ENCODE measurements at places on chromosomes 2 and 18.

DNA sequence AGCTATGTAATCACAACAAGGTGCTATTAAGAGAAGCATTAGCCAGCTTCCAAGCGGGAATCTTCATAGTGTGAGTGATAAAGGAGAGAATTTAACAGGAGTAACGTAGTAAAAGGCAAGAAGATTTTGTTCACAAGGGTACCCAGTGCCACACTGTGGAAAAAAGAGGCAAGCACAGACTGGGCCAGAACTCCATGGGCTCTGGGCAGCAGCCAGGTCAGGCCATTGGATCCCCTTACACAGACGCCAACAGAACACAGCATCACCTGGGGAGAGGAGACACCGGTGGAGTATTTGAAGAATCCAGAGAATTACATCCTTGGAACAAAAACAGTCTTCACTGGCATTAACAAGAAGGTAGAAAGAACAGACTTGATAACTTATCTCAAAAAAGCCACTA is 21.2 kb downstream of the AMER3 start:
- no peak for DNase-seq

DNA sequence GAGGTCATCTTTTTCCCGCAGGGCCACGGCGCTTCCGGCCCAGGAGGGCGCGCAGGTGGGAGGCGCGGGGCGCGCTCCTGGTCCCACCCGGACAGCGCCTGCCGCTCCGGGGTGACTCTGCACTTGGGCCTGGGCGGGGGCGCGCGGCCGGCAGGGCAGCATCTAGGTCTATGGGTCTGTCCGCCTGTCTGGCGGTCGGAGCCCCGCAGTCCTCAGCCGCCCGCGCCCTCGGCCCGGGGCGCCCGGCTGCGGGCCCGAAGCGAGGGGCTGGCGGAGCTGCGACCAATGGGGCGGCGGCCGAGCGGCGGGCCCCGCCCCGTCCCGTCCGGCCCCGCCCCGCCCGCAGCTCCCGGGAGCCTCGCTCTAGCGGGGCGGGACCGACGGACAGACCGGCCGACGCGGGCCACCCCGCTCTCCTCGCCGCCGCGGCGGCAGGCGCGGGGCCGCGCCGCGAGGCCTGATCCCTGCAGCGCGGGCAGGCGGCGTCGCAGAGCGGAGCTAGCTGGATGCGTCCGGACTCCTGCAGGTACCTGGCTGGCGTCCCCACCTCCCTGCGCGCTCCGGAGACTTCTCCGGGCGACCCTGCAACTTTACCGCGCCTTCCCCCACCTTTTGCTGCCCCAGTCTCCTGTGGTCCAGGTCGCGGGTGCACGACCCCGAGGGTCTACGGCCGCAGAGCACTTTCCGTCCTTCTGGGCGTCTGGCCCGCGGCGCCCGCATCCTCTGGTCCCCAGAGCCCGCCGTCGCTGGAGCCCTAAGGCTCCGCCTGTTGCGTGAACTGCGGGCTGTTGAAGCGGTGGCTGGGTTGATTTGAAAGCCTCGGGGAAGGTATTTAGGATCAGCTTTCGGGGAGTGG is at the start of gene KCNS3:
Gene KCNS3, plus strand, starts transcription at position 387 of the 856 bp plus-strand sequence. CDS start 52,342 bp downstream, outside the sequence.
- DNase-seq, result peak; percentile 45

DNA sequence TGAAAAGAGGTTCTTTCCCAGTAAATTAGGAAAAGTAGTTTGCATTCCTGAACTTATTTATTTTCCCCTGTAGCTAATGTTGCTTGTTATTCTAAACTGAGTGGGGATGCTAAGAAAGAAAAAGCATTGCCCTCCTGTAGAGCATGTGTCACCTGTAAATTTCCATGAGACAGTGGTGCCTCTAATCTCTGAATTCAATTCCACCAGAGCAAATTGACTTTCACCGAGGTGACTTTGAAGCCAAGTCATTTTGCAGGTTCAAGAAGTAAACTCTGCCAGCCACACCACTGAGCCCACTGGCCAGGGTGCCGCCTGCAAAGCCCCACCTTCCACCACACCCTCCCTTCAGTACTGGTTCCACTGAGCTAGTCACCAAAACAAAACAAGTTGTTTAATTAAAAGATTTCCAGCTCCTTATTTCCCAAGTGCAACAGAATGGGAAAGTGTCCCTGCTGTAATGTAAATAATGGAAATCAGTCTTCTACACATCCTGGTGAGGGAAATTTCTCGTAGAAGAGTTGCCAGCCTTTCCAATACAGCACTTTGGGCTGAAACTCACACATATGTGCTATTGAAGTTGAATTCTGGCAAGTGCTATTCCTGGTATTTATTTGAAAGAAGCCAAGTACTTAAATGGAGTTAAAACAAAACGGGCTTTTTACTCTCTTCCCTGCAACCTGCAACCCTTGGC is 254.8 kb downstream of the RNF152 start:
- DNase-seq, result no peak

GRCh38 chr2:17334300-17334699 is 183.9 kb downstream of the RAD51AP2 start:
- DNase-seq, result peak; percentile 6

DNA sequence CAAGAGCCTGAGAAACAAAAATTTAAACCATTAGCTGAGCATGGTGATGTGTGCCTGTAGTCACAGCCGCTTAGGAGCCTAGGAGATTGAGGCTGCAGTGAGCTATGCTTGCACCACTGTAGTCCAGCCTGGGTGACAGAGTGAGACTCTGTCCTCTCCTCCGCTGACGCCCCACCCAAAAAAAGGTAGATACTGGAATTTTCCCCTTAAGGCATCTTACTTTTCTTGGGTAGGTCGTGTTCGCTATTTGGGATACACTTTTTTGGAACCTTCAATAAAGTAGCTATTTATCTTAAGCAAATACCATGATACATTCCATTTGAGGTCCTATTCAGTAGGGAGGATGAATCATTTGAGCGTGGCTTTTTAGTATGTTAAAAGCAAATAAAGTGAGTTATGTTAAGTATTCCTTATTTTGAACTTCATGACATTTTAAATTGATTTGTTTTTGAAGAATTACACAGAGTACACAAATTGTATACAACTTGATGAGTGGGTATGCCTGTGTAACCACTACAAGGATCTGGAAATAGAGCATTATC is 38.7 kb downstream of the RALBP1 start:
- DNase-seq, result peak; percentile 84

- peak; percentile 40 for DNase-seq
Observed at GRCh38 chr2:200171731-200172482, 134.6 kb upstream of the SPATS2L start.

GRCh38 chr2:132754392-132754791 is 84.4 kb upstream of the LYPD1 start:
- no peak for DNase-seq

DNA sequence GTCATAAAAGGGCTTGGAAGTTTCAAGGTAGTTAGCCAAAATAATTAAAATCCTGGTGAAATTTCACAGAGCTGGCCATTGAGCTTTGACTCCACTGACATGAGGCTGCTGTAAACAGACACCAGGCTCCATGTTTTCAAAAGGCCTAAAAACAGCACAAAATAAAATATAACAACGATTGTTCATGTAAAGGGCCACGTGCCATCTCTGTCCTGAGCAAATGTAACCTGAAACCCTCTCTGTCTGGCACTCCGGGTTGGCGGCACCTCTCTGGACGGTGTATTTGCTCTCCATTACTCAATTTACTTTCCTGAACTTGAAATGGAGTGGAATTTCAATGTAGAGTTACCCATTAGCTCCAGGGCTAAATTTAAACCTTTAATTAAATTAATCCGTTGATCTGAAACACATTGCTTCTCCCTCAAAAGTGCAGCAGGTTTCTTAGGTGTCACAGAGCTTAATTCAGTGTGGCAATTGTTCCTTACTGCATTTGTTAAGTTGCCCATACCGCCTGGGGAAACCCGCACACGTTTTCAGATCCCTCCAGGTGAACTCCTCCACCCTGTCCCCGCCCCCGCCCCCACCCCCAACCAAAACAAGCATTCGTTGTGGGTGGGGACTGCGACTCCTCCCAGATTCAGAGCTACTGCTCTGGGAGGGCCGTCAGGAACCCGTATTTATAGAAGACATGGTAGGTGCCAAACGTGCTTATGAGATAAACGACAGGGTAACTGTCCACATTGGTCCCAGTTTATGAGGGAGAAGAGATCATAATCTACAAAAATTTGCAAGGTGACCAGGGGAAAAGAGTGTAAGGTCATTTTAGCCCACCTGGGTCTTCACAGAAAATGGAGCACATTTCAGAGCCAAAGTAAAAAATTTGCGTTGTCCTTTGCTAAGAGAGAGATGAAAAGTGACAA is 1.2 kb upstream of the CABLES1 start:
- no peak for DNase-seq

DNA sequence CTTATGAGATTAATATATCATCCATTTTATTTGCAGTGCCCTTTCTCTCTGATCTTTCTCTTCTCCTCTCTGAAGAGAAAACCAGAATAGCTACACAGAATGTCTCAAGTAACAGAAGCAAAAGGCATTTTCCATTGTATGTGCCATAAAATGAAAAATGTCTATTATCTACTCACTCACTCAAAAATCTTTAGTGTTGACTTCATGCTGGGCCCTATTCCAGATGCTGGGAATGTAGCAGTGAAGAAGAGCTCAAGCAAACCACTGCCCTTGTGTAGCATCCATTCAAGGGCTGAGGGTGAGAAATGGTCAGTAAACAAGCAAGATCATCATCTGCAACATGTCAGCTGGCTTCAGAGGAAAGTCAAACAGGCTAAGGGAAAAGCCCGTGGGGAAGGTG is 427.7 kb downstream of the METTL4 start:
- peak; percentile 39 for DNase-seq

DNA sequence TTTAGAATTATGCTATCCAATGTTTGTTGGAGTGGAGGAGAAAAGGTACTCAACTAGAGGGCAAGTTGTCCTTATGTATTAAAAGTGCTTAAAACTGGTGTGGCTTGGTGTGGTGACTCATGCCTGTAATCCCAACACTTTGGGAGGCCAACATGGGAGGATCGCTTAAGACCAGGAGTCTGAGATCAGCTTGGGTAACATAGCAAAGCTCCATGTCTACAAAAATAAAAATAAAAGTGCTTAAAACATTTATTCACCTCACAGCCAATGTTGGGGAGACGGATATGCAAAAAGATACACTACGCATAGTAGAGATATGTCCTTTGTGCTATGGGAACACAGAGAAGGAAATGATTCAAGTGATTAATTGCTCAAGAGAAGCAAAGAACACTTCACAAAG is 19.3 kb upstream of the TNFAIP6 start:
- DNase-seq, result peak; percentile 22

DNA sequence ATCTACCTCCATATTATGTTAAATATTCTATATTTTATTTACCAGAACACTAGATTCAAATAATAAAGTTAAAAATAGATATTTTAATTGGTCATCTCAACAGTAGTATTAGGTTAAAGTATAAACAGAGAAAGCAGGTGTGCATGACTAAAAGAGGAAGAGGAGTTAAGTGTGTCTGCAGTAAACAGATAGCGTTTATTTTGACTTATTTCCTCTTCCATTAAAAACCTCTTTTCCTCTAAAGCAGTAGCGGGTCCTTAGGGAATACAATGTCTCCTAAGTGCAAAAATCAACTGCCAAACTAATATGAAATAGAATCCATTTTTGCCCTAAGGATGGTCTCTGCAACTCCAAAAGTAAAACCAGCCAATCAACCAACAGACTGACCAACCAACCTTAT is 27.7 kb downstream of the EIF2AK3 start:
- no peak for DNase-seq

GRCh38 chr2:19785447-19785846 is 116.3 kb downstream of the TTC32 start:
- peak; percentile 32 for DNase-seq

DNA sequence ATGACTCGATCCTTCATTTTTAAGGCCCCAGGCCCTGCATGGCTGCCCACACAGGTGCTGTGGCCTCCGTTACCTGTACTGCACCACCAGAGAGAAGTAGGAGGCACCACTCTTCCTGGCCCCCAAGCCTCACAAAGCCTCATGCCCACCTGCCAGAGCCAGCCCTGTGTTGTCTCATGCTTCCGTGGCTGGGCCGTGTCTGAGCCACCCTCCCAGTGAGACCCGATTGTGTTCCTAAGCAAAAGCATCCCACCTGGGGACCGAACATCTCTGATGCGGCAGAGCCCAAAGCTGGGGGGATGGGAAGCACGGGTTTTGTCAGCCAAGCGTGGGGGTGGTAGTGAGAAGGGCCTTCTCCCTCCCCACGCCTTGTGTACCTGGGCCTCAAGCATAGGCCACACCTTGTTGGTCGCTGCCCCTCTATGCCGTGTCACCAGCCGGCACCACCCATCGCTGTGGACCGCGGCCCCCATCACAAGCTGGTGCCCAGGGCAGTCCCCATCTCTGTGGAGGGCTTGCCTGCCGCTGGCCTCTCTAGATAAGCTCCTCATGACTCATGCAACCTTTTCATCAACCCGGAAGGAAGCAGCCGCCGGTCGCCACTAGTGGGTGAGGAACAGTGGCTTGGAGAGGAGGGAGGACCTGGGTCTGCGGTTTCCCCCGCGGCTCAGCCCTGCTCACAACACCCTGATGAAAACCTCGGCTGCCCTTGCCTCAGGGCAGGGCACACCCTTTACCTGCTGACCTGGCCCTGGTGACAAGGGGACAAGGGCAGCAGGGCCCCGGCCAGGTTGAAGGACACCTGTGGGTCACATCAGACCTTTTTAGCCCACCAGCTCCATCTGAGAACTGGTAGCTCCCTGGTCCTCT is 2.7 kb upstream of the RNPEPL1 start:
- DNase-seq, result peak; percentile 47

- no peak for DNase-seq
Observed at GRCh38 chr2:238055841-238056240, 5.0 kb upstream of the SCLY start.

- no peak for DNase-seq
Observed at GRCh38 chr2:39243469-39244123, at the start of gene CDKL4. Gene CDKL4 (minus strand): TSS chr2:39243970.

DNA sequence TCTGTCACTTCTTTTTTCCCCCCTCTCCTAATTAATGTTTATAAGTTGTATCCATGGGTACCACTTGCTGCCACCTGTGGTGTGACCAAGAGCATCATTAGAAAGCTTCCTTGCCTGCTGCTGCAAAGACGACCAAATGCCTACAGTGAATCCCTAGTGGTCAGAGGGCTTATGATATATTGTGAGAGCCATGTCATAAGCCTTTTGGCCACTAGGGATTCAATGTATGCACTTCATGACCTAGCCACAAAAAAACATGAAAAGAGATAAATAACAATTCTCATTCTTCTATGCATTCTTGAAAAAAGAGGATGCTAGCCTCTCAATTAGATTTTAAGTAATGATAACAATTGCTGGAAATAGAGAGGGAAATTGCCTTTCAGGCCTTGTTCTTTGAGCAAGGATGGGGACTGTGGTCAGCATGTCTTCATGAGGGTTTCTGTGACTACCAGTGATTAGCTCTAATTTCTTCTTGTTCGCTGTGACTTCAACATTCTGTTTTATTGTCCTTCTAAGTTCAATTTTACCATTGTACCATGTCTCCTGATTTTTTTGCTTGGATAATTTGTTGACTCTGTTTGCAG is 435.3 kb downstream of the TGIF1 start:
- no peak for DNase-seq

- DNase-seq, result no peak
Observed at GRCh38 chr18:59231877-59232276, 11.9 kb downstream of the GRP start.

GRCh38 chr2:12883906-12884305 is 167.2 kb downstream of the TRIB2 start:
- peak; percentile 68 for DNase-seq

GRCh38 chr2:157245846-157246764 is 11.4 kb upstream of the GALNT5 start:
- DNase-seq, result peak; percentile 90
